ENCODE measurements at places on chromosomes 5 and 9.

- no peak for DNase-seq
These were observed 570.6 kb upstream of the ZNF608 start for GRCh38 chr5:125316915-125317535.

GRCh38 chr5:543755-544674 lies 19.8 kb upstream of the SLC9A3 start:
- DNase-seq, result no peak

DNA sequence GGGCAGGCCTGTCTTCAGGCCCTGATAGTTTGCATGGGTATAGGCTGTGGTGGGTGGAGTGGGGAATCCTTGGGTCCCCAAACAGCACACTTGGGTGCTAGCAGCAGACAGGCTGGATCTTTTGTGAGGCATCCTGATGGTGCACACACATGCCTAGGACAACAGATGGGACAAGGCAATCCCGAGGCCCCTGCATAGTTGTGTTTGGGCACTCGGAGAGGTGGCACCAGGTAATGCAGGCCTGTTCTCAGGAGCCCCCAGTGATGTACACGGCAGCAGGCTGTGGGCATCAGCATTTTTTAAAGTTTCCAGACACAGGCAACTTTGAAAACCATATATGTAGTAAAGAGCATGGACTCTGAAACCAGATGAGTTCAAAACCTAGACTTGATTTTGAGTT lies 65.4 kb downstream of the EPB41L4A start:
- DNase-seq, result no peak

GRCh38 chr9:13480693-13481092 lies 201.2 kb upstream of the MPDZ start:
- DNase-seq, result no peak

- DNase-seq, result no peak
These were observed 42.9 kb downstream of the WNK2 start for GRCh38 chr9:93226819-93227218.

DNA sequence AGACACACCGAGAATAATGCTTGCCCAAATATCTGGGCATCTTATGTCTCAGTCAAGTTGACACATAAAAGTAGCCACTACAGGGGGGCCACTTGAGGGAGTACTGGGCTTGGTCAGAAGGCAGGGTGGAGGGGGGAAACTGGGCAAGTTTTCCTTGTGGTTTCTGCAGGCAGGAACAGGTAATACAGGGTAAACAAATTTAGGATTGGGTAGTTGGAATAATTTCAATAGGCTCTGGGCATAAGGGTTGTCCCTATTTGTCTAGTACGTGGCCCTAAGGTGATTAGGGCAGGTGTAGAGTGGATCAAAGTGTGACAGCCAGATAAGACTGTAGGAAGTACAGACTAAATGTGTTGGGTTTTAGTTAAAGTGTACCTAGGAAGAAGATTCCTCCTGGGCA lies 353.1 kb downstream of the TLE4 start:
- DNase-seq, result no peak

DNA sequence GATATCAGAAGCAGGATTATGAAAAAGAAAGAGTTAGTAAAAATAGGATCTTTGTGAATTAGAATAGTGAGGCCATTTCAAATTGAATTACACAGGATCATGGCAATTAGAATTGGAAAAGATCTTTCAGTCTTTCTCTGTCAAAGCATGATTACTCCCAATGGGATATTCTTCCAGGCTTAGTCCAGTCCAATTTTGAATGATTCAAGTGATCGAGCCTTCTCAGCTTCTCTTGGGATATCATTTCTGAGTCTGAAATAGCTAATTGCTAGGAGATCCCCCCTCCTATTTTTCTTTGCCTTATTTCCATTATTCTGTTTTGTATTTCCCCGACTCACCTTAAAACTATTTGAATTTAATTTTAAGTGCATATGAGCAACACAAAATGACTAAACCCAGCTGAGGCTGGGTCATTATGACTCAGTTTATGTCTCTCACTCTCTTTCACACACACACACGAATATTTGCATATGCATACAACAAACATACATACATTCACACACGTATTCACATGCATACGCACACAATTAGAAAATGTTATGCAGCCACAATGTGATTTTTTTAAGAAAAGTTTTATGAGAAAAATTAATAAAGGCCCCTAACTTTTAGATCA lies 34.8 kb upstream of the EFNA5 start:
- no peak for DNase-seq

GRCh38 chr5:86625148-86625547 lies 7.4 kb downstream of the COX7C start:
- DNase-seq, result no peak

GRCh38 chr5:113182658-113183344 lies 206.2 kb downstream of the DCP2 start:
- no peak for DNase-seq

DNA sequence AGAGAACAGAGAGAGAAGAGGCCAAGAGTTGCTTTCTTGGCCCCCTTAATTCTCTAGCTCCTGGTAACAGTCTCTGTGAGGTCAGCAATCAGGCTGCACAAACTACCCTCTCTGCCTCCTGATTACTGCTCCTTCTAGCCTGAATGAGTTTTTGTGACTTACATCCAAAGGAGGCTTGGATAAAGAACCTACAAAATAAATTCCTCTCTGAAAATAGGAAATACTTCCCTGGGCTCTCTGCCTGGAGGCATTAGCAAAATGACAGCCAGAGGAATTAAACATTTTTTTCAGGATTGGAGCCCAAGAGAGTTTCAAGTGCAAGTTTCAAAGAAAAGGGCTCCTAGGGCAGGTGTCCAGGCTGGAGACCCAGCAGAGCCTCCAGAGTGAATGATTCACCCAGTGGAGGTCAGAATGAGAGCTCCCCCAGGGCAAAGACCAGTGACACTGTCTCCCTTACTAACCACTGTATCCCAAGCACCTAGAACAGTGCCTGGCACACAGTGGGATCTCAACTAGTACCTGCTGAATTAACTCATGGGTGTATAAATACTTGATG lies 162.5 kb downstream of the SPOCK1 start:
- no peak for DNase-seq

DNA sequence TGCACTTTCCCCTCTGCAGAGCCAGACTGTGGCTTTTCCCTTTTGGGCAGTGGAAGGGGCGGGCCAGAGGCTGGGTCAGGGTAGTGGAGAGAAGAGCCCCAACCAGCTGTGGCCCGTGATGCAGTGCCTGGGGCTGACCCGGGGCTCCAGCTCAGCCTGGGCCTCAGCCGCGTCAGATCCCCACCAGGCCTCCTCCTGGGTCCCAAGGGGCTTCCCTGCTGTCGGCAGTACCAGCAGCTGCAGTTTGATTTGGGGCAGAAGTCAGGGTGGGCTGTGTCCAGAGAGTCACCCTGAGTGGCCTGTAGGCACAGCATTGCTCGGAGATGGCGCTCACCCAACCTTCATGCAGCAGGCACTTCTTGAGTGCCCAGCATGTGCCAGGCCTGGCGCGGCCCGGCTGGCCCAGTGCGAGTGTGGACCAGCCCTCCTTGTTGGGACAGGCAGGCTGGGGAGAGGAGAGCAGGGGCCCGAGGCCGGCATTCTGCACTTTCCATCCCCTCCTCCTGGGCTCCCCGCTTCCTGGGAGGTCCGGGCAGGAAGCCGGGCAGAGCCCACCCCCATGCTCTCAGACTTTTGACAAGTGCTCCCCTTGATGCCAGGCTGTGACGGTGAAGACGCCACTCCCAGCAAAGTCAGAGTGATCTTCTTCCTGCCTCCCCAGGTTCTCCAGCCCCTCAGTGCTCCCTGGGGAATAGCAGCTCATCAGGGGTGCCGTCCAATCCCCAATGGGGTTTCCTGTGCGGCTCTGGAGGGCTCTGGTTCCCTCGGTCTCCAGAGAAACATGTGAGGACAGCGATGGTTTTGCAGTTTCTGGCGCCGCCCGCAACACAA lies 88.3 kb upstream of the COL5A1 start:
- no peak for DNase-seq

DNA sequence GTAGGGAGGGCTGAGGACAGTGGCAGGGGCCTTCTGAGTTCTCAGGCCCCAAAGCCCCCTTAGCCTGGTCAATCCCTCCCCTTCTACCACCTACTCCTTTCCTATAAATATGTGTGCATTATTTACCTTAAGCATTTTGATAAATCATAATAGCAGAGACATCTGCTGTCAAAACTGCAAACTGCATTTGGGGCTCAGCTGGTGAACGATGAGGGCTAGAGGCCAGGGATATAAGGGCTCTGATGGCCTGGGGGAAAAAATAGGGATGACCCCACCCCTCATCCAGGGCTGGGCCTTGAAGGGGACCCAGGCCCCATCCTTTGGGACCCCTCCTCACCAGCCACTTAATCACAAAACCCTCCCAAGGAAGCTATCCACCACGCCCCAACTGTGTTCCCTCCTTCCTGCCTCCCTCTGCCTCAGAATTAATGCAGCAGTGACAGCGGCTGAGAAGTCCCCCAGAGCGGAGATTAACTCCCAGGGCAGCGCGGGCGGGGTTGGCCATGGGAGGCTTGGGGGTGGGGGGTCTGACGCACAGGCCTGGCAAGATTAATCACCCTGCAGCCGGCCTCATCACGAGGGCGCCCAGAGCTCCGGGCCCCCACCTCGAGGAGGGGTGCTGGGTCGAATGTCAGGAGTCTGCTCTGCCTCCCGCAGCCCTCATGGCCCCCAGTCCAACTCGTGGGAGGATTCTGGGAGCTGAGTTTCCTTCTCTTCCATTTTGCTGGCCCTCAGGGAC lies 42.1 kb downstream of the CXXC5 start:
- peak; percentile 63 for DNase-seq

DNA sequence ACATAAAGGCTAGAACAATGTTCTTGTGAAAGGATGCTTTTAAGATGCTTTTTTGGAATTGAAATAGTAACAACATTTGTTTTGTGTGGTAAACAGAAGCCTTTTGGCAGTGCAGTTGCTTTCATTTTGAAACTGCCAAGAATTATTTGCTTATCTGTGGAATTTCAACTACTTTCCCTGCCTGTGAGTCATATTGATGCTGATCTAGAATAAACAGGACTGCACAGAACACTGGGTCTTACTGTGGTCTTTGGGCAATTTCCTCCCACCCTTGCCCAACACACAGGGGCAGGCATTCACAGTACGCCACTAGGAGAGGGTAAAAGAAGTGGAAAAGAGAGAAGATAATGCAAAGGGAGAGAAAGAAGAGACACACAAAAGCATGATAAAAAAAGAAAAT lies 483.7 kb downstream of the ELAVL2 start:
- no peak for DNase-seq

- no peak for DNase-seq
These were observed 34.1 kb upstream of the PSD2 start for GRCh38 chr5:139761501-139761900.

DNA sequence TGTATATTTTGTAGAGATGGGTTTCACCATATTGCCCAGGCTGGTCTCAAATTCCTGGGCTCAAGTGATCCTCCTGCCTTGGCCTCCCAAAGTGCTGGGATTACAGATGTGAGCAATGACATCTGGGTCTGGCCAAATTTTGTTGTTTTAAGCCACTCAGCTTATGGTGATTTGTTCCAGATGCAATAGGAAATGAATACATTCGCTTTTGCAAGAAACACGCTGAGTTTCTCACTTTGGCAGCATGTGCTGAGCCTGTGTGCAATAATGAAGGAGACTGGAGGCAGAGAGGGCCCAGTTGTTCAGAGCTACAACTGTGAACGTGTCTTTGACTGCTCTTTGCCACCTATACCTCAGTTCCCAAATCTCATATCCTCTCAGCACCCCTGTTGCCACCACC lies 56.4 kb downstream of the KIF4B start:
- no peak for DNase-seq

DNA sequence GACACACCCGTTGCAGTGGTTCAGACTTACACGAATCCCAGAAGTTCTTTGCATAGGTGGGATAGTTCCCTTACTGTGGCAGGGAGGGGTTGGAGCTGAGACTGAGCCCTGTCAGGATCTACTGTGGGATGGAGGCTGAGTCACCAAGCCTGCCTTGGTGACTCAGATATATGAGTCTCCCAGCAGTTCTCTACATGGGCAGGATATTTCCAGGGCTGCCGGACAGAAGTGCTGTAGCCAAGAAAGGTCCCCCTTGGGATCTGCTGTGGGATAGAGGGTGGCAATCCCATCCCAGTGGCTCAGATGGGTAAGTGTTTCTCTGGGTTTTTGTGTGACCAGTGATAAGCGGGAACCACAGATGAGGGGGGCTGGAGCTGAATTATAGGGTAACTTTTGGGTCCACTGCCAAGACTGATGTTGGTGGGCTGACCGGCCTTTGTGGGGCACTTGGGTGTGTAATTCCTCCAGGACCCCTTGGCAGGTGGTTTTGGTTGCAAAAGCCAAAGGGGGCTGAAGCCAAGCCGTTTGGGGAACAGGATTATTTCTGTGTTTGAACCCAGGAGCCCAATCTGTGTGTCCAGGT lies 18.7 kb downstream of the XRCC4 start:
- no peak for DNase-seq

DNA sequence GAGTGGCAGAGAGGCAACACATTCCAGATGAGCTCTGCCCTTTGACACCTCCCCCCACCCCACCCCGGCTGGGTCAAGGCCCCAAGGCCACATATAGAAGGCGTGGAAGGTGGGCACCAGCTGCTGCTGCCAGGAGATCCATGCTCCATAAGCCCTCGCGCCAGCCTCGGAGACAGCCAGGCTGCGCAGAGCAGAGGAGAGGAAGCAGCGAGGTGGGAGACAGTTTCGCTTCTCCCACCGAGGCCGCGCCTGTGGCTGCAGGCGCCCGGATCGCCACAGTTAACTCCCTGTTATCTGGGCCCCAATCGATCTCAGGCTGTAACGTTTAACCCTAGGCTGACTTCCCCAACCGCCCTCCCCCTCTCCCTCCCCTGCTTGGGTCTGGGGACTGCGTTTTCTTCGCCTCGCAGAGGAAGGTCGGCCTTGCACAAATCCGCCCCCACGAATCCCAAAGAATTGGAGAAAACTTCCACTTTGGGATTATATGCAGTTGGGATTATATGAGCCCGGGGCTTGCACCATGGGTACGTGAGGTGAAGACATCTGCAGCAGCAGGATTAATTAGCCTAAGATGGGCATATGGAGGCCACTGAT lies 1.1 kb upstream of the CXXC5 start:
- DNase-seq, result no peak

- no peak for DNase-seq
These were observed 275.1 kb downstream of the SLF1 start for GRCh38 chr5:94893412-94894135.

- no peak for DNase-seq
These were observed 34.7 kb downstream of the MSX2 start for GRCh38 chr5:174759091-174759490.

GRCh38 chr9:133354766-133355165 lies 1.5 kb downstream of the SURF1 start:
- DNase-seq, result no peak

GRCh38 chr9:97668485-97668884 lies 28.7 kb downstream of the XPA start:
- no peak for DNase-seq

DNA sequence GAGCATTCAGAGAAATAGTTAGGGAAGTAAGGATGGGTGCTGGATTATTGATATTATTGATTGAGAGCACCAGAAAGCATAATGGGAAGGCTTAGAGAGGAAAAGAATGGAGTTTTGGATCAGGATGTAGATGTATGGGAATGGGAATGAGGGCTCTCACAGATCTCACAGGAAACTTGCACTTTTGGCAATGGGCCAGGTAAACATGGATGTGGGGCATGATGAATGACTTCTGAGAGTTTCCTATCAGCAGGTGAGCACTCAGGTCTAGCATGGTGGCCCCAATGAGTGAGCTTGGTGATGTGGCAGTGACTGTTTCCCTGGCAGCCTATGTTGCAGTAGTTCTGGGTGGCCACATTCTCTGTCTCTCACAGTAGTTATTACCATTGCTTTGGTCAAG lies 283.8 kb downstream of the FBXL7 start:
- no peak for DNase-seq
